ENCODE measurements at places on chromosomes 16 and 17.

DNA sequence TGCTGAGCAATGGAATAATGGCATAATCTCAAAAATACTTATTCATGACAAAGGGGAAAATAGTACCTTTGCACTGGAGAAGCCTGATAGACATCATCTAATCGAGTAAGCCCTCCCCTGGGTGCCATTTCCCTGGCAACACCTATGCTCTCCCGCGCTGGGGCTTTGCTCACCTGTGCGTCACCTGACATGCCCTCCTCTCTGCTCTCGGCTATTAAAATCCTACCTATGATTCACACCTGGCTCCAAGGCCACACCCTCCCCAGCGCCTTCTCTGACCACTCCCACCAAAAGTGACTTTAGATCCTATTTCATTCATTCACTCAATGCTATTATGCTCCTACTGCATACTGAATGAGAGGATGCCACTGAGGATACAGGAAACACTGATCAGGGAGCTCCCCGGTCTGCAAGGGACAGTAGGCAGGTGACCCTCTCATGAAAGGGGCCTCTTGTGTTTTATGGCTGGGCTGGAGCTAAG is 83.9 kb downstream of the NT5M start:
- no peak for DNase-seq

- DNase-seq, result peak; percentile 60
These were observed 16.2 kb downstream of the RPH3AL start for GRCh38 chr17:336110-337021.

- no peak for DNase-seq
These were observed 20.7 kb downstream of the DNAH9 start for GRCh38 chr17:11618861-11619566.

DNA sequence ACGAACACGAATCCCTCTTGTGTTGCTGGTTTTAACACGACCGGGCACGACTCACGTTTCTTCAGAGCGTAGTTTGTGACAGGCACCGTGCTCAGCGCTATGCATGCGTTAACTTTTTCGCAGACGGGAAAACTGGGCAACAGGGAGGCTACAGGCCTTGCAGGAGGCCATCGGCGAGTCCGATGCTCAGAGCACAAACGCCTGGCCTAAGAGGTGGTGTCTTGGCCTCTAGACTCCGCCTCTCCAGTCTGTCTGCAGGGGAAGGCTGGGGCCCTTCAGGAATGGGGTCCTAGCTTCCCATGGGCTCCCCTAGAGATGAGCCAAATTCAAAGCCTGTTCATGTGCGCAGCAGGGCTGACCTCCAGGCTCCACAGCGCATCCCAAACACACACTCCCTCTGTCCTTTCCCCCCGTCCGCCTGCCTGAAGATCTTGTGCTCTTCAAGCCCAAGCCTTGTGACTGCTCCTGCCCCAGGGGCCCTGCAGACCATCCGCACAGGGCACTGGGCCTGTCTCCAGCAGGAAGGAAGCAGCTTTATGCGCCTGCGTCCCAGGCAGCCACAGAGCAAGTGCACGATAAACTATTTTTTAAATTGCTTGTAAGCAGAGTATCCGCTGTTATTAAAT is 3.1 kb downstream of the CLCN7 start:
- DNase-seq, result no peak

DNA sequence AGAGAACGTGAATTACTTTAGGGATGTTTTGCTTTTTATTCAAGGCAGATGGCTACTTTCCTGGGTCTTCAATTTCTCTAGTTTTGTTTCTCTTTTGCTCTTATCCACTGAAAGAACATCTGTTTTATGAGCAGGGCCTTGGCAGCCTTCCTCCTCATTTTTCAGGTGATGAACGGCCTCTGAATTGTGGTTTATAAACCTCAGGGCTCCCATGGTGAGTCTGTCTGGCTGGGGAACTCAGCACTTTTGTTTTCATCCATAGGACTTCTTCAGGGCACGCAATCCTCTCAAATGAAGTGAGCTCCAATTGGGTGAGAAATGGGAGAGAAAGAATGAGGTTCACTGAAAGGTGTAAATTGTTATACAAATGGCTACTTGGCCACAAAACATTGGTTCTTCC is 186.4 kb upstream of the ERCC4 start:
- no peak for DNase-seq

DNA sequence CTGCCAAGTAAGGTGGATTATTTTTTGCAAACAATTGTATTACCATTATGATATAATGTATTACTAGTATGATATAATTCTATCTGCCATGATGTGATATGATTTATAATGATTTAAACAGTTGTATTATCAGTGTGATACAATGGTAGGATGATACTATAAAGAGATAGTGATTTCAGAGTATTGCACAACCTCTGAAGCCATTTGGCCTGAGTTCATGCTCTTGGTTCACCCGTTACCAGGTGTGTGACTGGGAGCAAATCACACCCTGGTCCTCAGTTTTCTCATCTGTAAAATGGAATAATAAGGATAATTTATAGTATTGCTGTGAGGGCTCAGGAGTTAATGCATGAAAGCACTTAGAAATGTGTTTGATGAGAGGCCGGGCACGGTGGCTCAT is 905.0 kb upstream of the RBFOX1 start:
- no peak for DNase-seq

GRCh38 chr17:56742601-56743000 is 91.1 kb downstream of the C17orf67 start:
- no peak for DNase-seq

DNA sequence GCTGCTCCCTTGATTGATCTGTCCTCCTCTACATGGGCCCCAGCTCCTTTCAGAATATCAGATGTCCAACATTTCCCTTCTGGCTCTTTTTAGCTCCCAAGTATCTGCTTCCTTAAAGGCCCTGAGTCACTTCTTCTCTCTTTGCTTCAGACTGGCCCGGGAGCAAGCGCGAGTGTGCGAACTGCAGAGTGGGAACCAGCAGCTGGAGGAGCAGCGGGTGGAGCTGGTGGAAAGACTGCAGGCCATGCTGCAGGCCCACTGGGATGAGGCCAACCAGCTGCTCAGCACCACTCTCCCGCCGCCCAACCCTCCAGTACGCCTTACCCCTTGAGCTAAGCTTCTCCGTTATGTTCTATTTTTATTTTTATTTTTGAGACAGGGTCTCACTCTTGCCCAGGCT is 12.3 kb downstream of the CNTROB start:
- no peak for DNase-seq

GRCh38 chr16:62602790-62603189 is 566.6 kb upstream of the CDH8 start:
- DNase-seq, result no peak

DNA sequence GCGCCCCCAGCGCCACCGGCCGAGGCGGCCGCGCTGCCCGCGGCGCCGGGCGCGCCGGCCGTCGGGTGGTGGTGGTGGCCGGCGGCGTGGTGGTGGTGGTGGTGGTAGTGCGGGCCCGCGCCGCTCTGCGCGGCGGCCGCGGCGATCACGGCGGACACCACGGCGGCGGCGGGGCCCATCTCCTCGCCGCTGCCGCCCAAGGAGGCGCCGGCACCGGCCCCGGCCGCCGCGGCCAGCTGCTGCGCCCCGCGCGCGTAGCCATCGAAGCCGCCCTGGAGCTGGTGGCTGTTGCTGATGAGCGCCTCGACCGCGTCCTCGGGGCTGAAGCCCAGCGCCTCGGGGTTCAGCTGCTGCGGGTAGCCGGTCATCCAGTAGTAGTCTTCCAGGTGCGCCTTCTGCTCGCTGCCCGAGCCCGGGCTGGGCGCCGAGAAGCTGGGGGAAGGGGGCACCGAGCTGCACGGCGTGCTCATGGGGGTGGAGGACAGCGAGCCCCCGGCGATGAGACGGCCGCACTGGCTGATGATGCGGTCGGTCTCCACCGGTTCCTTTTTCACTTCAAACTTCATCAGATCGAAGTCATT is 1.2 kb downstream of the MAF start:
- DNase-seq, result peak; percentile 49

GRCh38 chr17:40560592-40561293 is 4.5 kb downstream of the CCR7 start:
- no peak for DNase-seq

- DNase-seq, result peak; percentile 60
These were observed 26.9 kb upstream of the FAM20A start for GRCh38 chr17:68627956-68628575.

- no peak for DNase-seq
These were observed 831 bp downstream of the SMIM22 start for GRCh38 chr16:4795828-4796572.

Measured in iPS-NIHi11 (cell line).